NCI-H524 treated with DMSO at 0.1 percent for 48 hours (cell line): ENCODE measurements at places on chromosomes 7 and 10.

- DNase-seq: no peak
These were observed 64.5 kb upstream of the PLA2G12B start for GRCh38 chr10:73019100-73019499.

- no peak for DNase-seq
These were observed 25.9 kb downstream of the GPRIN2 start for GRCh38 chr10:46530249-46531186.

DNA sequence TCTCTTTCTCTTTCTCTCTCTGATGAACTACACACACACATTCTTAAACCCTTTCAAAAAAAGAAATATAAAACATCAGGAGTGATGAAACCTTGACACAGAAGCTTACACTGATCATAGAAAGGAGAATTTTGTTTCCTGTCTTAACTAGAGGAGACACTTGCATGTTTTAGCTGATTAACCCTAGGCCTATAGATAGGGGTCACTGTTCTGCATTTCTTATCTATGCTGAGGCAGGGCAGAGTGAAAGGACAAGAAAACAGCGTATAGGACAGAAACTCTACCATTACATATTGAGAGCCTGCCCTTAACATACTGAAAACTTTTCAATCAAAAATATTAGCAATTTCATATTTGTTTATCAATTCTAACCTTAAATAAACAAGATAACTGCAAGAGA lies 680.6 kb upstream of the MBL2 start:
- DNase-seq: no peak

DNA sequence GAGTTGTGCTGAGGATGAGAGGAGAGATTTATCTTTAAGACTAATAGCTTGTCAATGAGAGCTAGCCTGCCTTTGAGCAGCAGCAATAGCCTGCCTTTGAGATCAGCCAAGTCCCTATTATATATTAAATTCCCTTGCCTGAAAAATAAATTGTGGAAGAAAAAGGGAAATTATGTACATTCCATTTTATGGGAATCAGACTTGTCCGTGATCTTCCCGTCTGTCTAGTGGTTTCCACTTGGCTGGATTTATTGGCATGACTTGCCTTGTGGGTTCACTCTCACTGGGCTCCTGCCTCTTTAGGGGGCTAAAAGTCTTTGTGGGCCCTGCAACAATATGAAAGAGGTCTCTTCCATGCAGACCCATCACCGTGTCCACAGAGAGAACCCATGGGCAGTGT lies 171.7 kb upstream of the FRMD4A start:
- DNase-seq: no peak

DNA sequence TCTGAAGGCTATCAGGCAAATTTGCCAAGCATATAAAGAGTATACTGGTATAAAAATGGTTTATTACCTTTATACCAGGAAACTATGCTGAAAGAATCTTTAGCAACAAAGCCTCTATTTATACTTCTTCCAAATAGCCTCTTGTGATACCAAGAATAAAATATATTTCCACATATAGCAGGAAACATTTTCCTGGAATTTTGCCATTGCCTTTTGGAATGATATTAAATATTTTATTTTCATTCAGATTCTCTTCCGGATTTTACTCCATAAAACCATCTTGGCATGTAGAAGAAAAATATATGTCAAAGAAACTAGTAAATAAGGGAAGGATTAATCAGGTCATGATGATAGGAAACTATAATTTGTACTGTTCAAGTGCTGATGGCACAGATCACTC lies 17.7 kb downstream of the SOSTDC1 start:
- no peak for DNase-seq

GRCh38 chr10:44293842-44294241 lies 91.1 kb downstream of the CXCL12 start:
- no peak for DNase-seq

- DNase-seq: no peak
These were observed 30.8 kb upstream of the VSIR start for GRCh38 chr10:71804077-71804476.

- DNase-seq: no peak
These were observed 35.4 kb upstream of the ZNF107 start for GRCh38 chr7:64630496-64630895.

DNA sequence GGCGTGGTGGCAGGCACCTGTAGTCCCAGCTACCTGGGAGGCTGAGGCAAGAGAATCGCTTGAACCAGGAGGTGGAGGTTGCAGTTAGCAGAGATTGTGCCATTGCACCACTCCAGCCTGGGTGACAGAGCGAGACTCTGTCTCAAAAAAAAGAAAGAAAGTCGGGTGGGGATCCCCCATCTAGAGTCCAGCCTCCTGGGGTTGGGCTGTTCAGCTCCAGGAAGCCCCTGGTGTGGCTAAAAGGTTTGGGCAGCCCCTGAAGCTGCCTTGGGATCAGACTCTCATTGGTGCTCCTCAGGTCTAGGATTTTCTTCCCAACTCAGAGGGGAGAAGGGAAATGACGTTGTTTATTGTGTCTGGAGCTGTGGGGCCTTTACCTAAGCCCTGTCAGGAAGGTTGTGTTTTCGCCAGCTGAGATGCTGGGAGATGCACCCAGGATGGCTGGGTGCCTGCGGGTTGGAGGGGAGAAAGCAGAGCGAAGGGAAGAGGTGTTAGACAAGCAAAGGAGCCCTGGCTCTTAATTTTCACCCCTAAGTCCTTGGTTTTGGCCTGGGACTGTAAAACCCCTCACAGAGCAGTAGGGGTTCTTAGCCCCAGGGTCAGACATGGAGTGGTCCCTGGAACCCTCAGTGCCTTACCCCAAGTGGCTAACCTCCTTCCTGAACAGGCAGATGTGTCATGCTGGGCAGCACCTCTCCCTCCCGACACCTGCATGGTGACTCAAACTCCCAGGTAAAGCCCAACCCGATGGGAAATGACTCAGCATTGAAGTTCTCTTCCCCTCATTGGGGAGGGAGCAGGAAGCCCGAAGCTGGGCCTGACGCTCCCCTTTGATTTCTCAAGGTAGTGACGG lies 21.1 kb downstream of the PLAU start:
- DNase-seq: no peak

GRCh38 chr10:132421847-132422751 lies 25.1 kb downstream of the PWWP2B start:
- peak; percentile 18 for DNase-seq

- DNase-seq: no peak
These were observed 15.3 kb downstream of the KCNH2 start for GRCh38 chr7:150962553-150963399.

GRCh38 chr10:5618042-5618441 lies 48.4 kb downstream of the ASB13 start:
- no peak for DNase-seq
